GF-D8 (cell line): ENCODE measurements at places on chromosomes 6 and 20.

DNA sequence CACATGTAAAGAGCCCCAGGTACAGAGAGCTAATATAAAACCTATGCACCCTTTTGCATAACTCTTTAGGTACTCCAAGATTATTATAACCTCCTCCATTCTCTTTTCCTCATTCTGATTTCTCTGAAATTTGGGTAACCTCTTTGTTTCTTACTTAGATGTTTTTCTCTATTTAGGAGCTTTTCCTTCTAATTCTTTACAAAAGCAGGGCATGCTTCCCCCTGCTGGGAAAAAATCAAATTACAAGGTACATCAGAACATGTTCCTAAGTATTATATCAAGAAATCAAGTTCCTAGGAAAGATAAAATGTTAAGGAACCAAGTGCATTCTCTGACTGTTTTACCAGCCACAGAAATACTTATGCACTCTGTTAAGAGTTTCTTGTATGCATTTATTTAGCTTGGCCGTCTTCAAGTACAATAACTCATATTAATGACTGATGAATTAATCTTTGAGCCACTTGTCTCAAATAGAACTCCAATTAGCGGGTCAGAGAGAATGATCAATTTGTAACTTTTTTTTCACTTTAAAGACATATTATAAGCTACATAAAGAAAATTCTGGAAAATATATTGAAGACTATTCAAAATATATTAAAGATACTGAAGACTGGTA lies 2.1 kb downstream of the KHDRBS2 start:
- no peak for DNase-seq

DNA sequence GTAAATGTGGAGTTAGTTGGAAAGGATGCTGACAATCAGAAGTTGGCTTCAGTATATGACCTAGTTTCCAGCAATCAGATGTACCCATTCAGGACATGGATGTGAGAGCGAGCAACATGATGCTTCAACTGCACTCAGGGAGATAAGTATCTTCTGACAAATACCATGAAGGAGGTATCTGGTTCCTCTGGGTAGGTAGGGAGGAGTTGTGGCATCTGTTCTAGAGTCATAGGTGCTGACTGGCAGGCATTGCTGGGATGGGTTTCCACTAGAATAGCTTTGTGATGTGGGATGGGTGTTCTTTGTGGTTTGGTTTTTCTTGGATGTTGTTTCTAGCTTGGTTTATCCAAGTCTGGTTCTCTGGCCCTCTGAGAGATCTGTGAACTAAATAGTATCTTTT lies 3.9 kb upstream of the REV3L start:
- no peak for DNase-seq

DNA sequence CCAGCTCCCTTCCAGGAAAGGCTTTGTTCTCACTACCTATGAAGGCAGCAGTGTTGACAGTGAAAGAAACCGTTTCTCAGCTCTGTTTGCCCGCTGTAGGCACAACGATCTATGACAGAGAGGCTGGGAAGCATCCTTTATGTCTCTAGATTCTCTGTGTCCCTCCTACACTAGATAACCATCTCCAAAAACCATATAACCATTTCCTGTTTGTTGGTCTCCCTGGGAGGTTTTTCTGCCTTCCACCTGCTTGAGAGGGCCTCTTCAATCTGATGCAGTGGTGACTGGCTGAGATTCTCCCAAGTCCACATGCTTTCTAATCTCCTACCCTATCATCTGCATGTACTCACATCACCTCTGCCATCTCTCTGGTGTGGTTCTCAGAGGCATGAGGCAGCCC lies 32.0 kb upstream of the TMEM217 start:
- no peak for DNase-seq

DNA sequence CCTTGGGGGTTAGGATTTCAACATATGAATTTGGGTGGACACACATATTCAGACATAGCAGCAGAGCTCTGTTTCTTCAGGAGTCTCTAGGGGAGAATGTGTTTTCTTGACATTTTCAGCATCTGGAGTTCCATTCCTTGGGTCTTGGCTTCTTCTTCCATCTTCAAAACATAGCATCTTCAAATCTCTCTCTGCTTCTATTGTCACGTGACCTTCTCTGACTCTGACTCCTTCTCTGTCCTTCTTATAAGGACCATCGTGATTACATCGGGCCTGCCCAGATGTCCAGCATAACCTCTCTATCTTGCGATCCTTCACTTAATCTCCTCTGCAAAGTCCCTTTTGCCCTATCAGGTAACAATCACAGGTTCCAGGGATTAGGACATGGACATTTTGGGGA lies 101.0 kb upstream of the CHD6 start:
- no peak for DNase-seq

- no peak for DNase-seq
These were observed 534.0 kb downstream of the CBLN4 start for GRCh38 chr20:55471052-55472006.

- no peak for DNase-seq
These were observed 24.3 kb upstream of the CCN5 start for GRCh38 chr20:44690781-44691423.
